ENCODE measurements at places on chromosomes 2 and 18.

DNA sequence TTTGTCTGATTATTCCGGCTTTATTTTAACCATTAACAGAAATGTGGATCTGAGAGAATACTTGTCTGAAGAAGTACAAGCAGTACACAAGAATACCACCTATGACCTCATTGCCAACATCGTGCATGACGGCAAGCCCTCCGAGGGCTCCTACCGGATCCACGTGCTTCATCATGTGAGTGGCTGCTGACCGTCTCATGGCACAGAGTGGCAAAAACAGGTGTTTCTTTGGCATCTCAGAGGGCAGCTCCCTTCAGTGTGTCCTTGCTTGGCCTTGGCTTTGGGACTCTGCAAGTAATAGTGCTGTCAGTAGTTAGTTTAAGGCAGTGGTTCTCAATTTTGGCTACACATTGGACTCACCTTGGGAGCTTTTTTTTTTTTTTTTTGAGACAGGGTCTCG is 23.1 kb downstream of the SFTPB start:
- no peak for DNase-seq

- no peak for DNase-seq
Observed at GRCh38 chr2:27823569-27823968, 52.0 kb downstream of the MRPL33 start.

DNA sequence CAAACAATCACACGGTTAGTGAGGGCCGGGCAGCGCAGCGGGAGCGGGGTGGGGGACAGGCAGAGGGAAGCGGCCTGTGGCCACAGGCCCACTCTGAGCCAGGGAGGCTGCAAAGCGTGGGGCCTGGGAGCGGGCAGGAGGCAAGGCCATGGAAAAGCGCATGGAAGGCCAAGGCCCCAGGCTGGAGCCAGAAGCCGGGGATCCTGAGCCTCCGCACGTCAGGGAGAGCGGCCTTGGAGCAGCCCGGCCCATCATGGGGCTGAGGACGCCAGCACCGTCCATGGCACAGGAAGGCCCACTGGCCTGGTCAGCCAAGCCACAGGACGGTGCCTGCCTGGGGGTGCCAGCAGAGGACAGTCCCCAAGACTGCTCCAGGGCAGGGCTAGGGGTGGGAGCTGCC is 43.1 kb downstream of the AQP12A start:
- no peak for DNase-seq

DNA sequence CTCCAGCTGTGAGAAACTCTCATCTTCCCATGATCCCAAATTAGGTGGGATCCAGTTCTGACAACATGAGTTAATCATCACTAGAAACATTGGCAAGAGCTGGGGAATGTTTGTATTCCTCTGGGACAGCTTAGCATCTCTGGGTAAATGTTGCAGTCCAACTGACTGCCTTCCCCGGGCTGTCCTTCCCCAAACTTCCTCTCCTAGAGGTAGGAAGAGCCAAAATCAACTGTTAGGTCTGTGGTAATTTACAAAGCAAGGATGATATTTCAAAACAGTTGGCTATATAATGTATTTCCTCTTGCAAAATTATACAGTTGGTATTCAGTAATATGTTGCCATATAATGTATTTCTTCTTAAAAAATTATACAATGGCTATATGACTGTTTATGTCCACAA is 148.5 kb downstream of the MGAT5 start:
- no peak for DNase-seq

- no peak for DNase-seq
Observed at GRCh38 chr18:50563376-50563775, 3.5 kb downstream of the MAPK4 start.

DNA sequence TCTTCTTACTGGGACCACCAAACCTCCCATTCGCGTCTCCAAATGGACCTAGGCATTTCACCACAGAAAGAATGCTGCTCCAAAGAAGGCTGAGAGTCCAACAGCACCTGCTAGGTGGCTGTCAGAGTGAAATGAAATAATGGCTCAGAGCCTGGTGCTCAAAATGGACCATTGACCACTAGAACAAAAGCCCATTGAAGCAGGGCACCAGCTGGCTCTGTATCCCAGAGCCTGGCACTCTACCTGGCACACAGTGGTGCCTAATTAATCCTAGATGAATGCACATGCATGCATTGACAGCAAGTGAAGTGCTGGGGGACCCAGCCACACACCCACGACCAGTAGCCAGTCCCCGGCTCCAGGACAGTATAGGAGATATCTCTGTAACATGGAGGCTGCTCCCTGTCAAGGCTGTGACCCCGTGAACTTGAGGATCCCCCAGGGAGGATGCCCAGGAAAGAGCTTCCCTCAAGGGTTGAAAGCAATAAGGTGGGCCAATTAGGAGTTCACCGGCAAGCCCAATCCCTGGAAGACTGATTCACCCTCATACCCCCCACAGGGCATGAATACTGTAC is 261.3 kb downstream of the TNS1 start:
- DNase-seq = no peak

GRCh38 chr2:133801946-133802345 is 233.7 kb upstream of the NCKAP5 start:
- DNase-seq = no peak

DNA sequence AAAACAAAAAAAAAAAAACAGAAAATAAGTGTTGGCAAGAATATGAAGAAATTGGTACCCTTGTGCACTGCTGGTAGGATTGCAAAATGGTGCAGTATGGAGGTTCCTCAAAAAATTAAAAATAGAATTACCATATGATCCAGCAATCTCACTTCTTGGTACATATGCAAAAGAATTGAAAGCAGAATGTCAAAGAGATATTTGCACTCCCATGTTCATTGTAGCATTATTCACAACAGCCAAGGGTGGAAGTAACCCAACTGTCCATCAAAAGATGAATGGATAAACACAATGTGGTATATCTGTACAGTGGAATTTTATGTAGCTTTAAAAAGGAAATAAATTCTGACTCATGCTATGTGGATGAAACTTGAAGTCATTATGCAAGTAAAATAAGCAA is 72.8 kb upstream of the POU3F3 start:
- DNase-seq = no peak

- DNase-seq = no peak
Observed at GRCh38 chr2:120228503-120228902, 5.3 kb upstream of the TMEM185B start.

- DNase-seq = no peak
Observed at GRCh38 chr2:178295115-178295514, 100.8 kb downstream of the OSBPL6 start.

DNA sequence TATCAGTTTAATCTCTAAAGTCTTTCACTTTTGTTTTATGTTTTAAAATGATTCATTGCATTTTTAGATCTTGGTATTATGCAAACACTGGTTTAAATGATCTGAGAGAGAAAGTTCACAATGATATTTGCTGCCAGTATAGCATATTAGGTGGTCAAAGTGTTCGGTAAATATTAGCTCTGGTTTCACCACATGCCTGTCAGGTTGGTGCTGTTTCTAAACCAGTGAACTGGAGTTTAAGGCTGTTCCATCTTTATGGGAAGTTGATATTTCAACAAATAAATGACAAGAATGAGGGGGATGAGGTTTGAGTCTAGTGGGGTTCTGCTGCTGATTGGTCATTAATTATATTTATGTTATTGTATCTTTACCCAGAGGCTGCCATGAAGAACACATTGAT is 436.4 kb downstream of the DCDC2C start:
- DNase-seq = no peak

DNA sequence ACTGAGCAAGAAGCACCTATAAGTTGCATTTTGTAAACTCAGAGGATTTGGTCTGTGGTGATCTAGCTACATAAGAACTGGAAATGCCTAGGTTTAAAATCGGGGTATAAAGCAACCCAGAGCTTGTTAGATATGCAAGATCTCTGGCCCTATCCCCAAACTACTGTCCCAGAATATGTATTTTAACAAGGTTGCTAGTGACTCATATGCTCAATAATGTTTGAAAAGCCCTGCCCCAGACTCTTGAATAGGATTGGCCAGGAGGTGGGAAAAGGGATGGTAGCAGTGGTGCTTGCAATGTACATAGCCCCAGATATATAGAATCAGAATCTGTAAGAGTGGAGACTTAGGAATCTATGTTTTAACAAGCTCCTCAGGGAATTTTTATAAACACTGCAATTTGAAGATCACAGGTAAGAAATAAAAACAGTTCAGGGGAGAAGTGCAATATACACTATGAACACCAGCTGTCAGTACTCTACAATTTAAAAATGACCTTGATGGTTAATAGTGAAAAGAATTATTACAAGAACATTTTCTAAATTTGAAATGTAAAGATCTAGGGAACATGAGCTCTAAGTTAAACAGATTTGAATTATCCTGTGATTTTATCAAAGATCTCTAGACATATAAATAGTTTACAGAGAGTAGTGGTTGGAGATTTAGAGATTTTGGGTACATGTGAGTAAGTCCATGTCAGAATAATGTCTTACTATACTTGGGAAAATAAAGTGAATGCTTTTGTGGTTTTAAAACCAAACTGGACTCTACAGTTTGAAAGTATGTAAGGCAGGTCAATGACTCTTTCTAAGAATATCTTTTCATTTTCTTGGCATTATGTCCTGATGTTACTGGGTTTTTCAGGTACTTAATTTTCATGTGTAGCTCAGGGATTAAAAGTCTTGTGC is 7.7 kb upstream of the MMADHC start:
- DNase-seq = no peak

DNA sequence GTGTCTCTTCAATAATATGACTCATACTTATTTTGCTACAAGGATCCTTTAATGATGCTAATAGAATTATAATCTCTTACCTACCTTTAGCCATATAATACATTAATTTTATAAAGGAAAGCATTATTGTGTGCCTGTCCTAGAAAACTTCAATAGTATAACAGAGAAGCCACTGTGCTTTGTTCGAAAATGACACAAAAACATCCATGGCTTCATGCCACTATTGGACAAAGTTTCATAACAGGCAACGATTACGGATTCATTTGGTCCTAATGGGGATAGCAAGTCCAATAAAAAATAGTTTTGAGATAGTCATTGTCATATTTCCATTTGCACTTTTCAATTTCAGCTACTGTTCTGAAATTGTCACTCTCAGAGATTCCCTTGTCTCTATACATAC is 52.5 kb upstream of the CCDC150 start:
- no peak for DNase-seq

DNA sequence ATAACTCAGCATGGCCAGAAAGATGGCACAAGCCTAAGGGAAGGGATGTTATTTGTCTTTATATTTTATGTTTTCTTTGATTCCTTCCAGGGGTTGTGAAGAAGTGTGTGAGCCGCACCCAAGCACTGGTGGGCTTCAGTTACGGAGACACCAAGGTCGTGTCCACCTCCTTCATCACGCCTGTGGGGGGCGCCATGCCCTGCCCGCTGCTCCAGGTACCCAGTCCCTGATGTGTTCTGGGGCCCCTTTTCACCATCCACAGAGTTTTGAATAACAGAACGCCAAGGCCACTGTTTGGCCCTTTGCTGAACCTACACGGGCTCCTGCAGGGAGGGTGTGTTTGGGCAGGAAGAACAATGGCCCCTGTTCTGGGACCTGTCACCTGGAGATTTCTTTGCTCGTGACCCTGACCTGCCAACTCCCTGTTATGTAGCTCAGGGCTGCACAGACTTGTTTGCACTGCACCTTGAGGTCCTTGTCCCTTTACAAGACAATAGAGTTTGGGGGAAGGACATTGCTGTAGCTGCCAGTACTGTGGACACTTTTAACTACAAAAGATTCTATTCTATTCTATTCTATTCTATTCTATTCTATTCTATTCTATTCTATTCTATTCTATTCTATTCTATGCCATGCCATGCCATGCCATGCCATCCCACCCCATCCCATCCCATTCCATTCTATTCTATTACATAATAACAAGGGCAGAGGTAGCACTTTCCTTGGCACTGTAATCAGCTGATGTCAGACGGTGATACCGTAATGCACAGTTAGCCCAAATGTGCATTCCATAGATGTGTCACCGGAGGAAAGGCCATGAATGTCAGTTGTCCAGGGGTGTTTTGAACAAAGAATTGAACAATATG is 48.2 kb upstream of the CNGA3 start:
- no peak for DNase-seq

DNA sequence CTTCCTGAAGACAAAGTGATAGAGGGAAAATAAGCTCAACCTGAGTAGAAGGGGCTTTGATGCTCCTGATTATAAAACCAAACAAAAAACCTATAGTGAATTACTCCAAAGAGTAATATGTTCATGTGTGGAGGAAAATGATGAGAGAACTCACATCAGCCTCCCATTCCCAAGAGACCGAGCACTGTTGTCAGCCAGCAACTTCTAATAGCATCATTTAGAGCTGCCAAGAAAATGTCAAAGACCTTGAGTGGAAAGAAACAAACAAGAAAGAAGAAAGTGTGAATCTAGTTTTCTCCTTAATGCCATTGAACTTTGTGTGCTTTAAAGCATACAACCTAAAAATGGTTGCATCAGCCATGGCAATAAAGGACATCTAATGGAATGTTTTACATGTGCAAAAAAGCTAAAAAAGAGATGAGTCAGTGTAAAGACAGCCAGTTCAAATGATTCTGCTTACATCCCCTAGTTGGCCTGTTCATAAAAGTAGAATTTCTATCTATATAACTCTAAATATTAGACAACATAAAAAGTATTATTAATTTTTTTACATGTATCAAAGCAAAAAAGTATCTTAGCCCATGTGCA is 1066.2 kb downstream of the TDRD15 start:
- DNase-seq = no peak

- DNase-seq = no peak
Observed at GRCh38 chr18:31040686-31041270, 1.8 kb downstream of the DSC3 start.

DNA sequence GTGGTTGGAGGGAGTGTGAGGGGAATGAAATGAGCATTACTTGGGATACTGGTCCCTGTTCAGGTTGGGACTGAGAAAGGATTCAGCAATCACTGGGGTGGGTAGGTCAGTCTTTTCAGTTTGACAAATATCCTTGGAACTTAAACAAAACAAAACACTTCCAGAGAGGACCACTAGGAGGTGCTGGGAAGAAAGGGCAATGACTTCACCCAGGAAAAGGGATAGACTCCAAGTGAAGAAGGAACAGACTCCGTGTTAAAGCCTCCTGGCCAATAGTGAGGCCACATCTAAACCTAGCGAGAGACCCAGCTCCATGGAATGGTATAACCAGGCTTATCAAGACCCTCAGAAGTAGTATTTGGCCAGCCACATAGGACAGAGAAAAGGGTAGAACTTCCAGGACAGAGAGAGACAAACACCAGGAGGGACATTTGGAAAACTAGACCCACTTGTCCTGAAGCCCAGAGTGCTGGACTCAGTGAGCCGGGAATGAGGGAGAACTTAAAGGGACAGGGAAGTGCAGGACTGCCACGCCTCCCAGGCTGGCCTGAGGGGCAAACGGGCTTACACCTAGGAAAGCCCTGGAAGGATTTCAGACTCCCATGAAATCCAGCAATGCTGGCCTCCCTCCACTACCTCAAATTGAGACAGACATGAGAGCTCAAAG is 19.6 kb upstream of the KCNG3 start:
- peak; percentile 75 for DNase-seq

GRCh38 chr2:109148991-109149645 is 20.1 kb downstream of the SH3RF3 start:
- no peak for DNase-seq

GRCh38 chr18:55458456-55459203 is 129.4 kb downstream of the TCF4 start:
- DNase-seq = no peak
